Activated naive CD4-positive, alpha-beta T cell treated with Interleukin-2 at 50 U/mL for 16 hours (primary cell): ENCODE measurements at places on chromosomes 12 and 14.

GRCh38 chr14:68598621-68599447 is 194.0 kb downstream of the ZFP36L1 start:
- DNase-seq, result no peak

GRCh38 chr12:123543541-123543940 is 10.0 kb upstream of the RILPL1 start:
- DNase-seq, result no peak

DNA sequence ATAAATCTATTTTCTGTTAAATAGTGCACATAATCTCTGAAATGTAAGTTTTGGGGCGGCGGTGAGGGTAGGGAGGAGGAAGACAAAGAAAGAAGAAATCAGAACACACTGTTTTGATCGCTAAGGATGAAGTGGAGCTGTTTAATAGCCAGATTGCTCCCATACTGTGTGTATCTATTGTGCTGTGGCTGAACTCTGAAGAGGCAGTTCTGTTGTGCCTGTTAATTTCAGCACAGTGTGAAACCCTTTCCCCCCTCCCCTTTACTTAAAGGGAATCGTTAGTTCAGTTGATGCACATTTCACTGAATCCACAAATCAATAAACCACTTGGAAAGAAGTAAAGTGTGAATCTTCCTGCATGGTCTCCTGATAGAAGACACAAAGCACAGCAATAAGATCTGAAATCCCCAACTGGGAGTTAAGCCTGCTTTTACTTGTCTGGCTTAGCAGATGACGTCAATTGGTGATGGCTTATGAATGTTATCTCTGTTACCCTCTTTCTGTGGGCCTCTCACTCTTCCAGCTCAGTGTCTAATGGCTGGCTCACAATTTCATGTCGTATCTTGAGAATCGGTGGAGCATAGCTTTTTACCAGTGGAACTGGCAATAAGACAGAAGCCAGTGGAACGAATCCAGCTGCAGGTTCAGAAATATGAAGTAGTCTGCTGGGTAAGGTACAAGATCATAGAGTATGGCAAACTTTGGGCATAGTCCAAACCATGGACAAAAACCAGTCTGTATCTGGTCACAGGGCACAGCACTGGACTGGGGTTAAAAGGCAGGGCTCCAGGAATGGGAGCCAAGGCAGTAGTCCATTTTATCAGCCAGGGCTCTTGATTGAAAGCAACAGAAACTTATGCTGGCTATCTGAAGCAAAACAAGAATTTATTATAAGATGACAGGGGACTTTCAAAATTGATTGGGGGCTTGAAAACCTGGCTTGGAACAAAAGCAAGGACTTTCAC is 413.5 kb upstream of the SEL1L start:
- no peak for DNase-seq

DNA sequence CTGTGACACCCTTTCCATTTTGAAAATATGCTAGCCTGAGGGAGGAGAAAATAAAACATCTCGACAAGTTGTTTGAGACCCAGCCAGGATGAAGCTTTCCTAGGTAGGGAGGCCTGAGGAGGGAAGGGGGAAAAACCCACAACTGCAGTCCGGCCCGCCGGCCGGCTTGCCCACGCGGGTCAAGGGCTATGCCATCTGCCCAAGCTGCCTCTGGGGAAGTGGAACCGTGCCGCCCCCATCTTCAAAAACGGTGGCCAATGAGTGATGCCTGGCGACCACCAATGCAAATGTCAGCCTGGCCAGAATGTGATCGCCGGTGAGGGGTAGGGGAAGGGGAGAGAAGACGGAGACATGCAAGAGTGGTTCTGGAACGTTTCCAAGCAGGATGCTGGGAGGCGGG is 263.5 kb upstream of the ALG10B start:
- no peak for DNase-seq

- DNase-seq, result no peak
Observed at GRCh38 chr14:36655963-36656686, 5.5 kb upstream of the PAX9 start.

DNA sequence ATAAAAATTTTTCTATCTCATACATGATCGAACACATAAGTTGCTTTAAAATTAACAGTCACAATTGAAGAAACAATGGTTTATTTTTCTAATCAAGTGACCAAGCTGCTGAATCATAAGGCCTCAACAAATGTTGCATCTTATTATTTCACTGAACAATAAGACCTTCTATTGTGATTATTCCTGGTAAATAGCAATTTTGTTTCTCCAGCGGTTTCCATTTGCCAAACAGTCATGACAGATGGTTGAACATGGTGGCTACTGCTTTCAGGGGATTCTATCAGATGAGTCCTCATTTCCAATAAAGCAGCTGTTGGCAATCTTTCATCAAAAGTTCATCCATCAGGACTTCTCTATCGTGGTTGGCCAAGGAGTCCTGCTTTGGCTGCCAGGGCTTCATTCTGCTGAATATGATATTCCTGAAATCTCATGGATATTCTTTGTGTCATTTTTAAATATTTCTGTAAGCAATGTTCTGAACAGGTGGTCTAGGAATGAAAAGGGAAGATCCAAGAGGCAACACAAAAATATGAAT is 13.0 kb downstream of the TOMM20L start:
- DNase-seq, result no peak

DNA sequence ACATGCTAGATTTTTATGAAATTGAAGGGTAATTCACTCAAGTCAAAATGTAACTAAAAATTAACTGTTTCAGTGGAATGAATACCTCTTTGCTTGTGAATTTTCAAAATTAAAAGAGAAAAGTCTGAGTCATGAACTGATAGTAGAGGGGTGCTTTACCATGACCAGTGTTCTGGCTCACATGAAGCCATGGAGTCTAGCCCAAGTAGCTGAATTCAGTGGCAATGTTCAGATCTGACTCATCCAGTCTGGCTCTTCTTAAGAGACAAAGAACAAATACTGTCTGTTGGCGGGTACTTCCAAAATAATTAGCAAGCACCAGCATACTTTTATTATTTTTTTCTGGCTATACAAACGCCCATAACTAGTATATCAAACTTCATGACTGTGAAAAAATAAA is 366.3 kb upstream of the GARIN6 start:
- DNase-seq, result no peak

DNA sequence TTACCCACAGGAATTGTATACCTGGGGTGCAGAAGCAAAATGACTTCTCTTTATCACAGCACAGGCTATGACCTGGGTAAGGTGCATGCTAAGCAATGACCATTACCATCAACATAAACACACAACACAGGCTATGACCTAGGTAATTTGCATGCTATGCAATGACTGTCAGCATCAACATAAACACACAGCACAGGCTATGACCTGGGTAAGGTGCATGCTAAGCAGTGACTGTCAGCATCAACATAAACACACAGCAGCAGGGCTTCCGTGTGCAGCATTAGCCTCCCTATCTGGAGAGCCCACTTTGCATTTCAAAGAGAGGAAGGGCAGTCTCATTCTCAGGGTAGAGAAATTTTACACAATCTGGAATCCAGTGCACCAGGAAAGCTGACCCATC is 583.0 kb downstream of the TMEM121 start:
- no peak for DNase-seq

DNA sequence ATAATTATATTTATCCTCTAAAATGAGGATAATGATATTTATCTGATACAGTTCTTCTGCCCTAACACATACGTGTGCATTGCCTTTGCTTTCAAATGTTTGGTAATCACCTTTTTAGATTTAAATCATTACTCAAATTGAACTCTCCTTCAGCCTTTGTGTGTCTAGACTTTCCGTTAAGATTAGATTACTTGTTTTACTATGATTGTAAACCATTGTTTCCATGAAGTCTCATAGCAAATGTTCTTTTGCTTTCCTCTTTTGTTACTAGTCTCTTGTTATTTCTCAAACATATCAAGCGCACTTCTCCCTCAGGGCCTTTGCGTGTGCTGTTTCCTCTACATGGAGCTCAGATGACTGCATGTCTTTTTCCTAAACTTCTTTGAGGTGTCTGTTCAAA is 63.7 kb downstream of the ETV6 start:
- no peak for DNase-seq

- no peak for DNase-seq
Observed at GRCh38 chr12:23731493-23731892, 218.0 kb downstream of the SOX5 start.

DNA sequence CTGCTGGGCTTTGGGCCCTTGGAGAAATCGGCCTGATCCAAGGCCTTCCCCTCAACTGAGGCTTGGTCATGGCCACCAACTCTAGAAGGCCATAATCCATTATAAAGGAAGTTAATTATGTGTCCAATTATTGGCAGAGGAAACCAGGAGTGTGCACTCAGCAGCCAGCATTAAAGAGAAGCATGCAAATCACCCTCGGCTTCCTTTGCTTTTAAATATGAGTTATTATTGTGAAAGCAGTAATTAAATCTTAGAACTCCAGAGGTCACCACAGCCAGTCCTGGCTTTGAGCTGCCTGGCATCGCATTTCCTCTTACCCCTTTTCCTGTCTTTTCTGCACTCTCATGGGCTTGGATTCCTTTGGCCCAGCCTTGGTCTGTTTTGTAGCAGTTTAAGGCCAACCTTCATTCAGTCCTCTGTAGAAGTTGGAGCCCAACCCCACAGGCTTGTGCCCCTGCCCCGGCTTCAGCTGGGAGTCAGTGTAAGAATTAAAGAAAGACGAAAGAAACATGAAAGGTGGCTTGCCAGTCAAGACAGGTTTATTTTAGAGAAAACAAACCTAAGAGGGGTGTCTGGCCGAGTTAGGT is 14.7 kb upstream of the KRT86 start:
- no peak for DNase-seq

- no peak for DNase-seq
Observed at GRCh38 chr12:18343708-18344107, 82.4 kb downstream of the PIK3C2G start.

DNA sequence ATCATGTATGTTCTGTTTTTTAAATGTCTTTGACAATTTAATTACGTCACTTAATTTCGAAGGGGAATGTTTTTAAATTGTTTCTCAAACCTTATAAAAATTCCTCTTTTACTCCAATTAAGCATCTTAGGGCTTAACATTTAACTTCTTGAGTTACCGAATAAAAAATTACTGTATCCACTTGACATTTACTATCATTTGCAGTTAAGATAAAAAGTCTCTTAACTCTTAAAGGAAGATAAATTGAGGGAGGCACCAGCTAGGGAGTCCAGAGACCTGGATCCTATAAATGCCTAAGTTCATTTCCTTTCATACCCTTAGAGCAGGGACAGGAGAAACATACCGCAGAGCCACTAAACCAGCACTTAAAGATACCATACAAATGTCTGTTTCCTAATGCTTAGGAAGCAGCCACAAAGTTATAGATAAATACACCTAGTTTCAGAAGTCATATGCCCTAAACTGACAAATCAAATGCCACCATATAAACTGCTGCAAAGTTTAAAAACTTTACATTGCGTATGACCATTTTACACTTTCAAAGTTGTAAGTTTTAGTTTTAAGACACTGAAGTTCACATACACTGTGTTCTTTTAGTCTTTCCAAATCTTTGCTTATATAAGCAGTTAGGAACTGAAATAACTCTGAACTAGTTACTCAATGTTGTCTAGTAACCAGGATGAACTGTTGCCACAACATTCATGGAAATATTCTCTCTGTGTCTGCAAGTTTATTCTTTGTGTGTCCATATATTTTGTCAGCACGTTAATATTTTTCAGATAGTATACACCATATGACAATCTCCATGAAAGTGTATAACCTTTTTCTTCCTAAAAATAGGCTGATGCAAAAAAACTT is 71.2 kb downstream of the GALNT4 start:
- DNase-seq, result no peak

DNA sequence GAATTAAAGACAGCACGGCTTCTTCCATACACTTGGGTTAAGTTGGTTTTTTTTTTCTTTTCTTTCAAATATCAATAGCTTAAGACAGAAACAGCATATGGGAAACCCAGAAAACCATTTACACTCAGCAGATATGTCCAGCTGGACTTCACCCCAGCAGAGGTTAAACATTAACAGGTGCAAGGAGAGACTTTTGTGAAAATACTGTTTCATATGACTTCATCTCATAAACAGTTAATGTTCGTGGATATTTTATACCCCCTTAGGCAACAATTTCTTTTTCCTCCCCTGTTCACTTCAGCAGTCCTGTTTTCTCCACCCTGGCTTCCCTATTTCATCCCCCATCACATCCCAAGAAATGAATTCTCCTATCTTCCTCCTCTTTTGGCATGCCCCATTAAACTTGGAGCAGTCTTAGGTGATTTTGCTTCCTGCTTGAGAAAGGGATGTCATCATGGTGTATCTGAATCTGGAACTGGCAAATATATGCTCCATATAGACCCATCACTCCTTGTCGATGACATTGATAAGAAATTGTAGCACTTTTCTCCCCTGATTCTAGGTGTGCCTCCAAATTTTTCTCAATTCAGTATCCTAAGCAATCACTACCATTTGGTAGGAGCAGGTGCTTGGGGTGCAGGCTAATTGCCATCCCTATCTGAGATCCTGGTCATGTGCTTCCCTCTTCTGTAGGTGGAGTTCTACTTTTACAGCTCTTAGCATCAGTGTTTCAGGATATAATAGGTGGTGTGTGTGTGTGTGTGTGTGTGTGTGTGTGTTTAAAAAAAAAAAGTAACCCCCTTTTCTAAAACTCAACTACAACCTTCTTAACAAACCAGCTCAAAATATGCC is 67.9 kb downstream of the BMP4 start:
- no peak for DNase-seq

- DNase-seq, result no peak
Observed at GRCh38 chr12:123471374-123472068, 13.6 kb downstream of the SNRNP35 start.

DNA sequence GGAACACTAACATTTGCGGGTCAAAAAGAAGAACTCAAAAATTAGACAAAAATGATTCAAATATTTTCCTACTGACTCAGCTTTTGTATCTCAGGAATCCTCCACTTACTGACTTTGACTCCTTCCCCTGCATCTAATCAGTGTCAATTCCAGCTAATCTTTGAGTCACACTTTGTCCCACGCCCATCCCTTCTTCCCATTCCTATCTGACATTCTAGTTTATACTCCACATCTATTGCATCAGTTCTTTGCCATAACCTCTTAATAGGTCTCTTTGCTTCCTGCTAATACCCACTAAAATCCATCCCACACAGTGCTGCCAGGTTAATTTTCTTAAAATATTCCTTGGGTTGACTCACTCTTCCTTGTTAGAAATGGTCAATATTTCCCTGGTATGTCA is 19.1 kb downstream of the BBS10 start:
- DNase-seq, result no peak
